ENCODE measurements at places on chromosomes 3 and 15.

DNA sequence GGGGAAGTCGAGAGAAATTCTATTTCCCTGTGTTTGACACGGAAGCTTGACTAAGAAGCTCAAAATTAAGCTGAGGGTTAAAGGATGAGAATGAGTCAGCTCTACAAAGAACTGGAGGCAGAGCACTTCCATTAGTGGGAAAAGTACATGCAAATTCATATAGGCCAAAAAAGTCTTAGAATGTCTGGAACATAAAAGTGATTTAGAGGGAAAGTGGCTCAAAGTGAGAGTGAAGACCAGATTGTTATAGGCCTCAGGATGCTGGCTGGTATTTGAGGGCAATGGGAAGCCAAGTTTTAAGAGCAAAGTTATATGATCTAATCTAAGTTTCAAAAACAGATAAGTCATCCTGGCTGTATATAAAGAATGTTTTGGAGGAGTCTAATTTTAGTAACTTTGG lies 857.3 kb downstream of the NAALADL2 start:
- no peak for DNase-seq

DNA sequence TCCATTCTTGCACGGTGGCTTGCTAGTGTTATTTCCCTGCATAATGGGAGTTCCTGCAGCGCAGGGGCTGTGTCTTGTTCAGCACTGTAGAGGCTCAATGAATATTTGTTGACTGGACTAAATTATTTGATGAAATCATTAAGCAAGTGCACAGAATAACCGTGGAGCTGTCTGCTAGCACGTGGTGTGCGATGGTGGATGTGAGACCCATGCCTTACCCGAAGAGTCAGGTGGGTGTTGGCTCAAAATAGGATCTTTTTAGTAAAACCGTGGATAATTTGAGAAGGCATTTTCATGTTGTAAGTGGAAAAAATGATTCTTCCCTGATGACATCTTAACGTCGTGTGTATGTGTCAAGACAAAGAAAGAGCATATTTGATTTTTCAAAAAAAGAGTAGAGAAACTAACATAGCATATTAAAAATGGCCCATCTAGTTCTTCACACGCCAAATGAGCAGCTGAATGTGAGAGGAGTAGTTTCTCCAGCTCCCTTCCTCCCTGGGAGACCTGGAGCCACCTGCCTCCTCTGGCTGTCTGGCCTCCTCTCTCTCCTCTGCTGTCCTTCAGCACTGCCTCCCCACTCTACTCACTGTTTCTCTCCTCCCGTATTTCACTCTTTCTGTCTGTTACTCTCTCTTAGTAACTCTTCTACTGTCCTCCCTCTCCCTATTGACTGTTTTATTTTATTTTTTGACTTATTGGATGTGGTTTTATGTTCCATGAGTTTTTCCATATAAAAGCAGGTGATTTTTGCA lies 6.3 kb downstream of the FAM81A start:
- DNase-seq: no peak

DNA sequence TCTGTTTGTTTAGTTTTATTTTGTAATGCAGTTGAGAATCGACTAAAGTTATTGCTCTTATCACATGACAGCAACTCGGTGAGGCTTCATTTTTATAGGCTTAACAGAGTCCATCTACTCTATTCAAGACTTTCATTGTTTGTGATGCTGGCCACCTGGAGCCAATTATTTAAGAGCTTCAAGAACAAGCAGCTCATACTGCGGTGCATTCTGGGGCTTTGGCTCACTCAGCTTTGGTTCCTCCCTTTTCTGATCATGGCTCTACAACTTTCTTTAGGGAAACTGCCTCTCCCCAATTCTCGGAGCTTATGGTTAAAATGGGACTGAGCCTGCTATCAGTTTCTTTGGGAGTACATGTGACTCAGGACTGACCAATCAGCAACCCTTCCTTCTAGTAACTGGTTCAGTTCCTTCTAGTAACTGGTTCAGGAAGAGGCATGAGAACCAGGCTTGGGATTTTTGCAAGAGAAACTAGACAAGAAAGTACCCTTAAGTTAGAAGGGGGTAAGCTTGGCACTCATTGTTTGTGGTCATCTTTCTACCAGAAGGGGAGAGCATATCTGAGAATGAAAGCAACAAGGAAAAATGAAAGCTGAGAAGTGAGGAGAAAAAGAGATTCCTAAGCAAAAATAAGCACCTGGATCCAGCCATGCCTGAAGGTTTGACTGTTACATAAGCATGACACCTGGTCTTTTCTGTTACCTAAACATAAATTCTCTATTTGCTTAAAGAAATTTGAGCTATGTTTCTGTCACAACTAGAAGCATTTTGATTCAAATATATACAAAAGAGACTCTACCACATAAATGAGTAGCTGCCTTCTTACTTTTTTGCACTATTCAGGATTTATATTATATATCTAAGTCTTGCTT lies 24.1 kb upstream of the ARHGEF3 start:
- no peak for DNase-seq

- no peak for DNase-seq
Measured at GRCh38 chr3:152271501-152272236, 2.9 kb downstream of the MBNL1 start.

- peak; percentile 87 for DNase-seq
Measured at GRCh38 chr15:89874926-89875564, 18.7 kb downstream of the AP3S2 start.

- DNase-seq: peak; percentile 47
Measured at GRCh38 chr3:46350262-46350565, 3.7 kb upstream of the CCR2 start.

GRCh38 chr3:142495103-142495502 lies 47.3 kb upstream of the XRN1 start:
- DNase-seq: no peak

DNA sequence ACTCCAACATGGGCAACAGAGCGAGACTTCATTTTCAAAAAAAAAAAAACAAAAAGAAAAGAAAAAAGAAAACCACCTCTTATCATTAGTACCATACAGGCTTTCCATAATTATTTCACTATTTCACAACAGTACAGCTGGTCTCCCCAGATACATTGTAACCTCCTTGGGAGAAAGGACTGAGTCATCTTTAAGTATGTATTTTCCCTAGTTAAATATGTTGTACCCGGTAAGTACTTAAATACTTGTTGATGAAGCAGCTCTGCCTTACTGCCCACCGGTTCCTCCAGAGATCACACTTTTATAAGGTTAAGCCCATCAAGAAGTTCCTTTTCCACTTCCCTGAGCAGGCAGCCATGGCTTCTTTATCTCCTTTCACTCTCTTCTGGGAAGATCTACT lies 789.5 kb upstream of the CFAP20DC start:
- DNase-seq: no peak

GRCh38 chr15:66565141-66565641 lies 607 bp downstream of the LCTL start:
- no peak for DNase-seq

DNA sequence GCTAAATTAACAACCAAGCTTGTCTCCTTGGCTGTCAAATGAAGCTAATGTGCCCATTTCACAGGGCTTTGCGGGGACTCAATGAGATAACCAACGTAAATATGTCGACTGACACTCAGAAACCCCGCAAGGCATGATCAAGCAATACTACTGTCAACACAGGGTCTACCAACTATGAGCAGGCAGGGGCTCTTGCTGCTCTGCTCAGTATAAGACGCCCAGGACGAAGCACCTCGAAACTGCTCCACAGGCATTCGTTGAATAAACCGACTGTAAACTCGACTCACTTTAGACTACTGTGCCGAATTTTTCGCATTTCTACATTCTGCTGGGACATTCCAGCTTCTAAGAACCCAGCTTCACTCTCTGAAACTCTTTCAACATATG lies 55.0 kb downstream of the FEZF2 start:
- DNase-seq: no peak
